ENCODE measurements at places on chromosomes 7 and 10.

- no peak for DNase-seq
Measured at GRCh38 chr10:98673171-98673782, 226.5 kb upstream of the HPS1 start.

DNA sequence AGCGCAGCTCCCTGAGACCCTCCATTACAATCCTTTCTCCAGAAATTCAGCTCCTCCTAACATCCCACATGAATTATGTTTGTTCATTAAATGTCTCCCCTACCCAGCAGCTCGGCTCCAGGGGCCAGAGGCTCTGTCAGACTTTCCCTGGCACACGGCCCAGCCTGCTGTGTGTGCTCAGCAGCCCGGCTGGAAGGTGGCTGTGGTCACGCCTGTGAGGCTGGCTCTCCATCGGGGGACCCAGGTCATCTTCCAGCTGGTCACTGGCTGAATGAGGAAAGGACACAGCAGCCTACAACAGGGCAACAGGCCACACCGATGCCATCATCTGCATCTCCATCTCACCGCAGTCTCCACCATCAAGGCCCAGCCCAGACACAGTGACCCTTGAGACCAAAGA, 219.8 kb downstream of the MAD1L1 start:
- DNase-seq: no peak

DNA sequence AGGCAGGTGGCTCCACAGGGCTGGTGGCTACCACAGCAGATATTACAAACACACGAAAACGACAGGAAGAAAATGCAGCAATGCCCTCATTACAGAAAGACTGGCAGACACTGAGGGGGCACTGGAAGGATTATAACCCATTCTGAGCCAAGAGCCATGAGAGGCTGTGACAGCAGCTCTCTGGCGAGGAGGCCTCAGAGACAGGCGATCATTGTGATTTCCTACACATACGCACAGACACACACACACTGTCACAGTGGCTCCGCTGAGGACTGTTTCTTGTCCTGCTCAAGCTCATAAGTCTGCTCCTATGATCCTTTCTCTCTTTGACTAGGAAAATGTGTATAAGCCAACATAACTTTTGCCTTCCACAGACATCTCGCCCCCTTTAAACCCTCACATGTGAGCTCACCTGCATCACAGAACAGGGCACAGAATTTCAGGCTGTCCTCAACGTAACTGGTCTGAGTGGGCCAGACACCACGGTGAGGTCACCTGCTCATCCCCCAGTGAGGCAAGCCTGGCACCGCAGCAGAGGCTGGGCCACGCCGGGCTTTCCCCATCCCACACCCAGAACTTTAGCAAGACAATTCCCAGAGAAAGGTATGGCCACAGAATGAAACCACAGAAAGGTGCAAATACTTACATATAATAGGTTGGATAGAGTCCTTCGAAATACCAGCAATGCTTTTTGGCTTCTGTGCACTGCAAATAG, 51.7 kb downstream of the VOPP1 start:
- DNase-seq: no peak

- no peak for DNase-seq
Measured at GRCh38 chr7:112019932-112020331, 186.3 kb downstream of the DOCK4 start.

DNA sequence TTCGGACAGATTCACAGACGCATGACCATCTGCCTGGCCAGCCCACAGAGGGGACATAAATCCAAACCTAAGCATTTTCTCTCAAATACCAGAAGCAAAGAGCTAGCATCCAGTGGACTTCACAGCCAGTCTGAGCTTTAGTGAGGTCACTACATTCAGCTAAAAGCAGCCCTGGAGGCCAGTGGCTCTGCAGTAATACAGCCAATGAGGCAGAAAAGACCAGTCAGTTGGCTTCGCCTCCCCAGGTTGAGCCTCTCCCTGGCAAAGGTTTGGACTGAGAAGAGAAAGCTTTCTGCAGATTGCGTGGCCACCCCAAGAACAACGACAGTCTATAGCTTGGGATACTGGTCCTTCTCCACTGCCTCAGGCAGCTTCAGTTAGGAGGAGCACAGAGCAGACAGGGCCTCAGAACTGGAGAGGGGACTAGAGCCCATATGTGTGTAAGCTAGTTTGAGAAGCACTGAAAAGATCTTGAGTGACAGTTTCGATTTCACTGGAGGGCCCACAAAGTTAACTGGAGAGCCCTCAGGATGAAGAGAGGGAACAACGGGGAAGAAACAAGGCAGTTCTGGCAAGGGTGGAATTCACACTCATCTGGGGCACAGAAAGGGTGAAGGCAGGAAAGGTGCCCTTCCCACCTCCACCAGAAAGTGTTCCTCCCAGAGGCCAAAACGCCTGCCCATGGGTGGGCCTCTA, 3.8 kb downstream of the WDR91 start:
- no peak for DNase-seq

GRCh38 chr10:26291721-26292480, 75.3 kb downstream of the GAD2 start:
- no peak for DNase-seq

DNA sequence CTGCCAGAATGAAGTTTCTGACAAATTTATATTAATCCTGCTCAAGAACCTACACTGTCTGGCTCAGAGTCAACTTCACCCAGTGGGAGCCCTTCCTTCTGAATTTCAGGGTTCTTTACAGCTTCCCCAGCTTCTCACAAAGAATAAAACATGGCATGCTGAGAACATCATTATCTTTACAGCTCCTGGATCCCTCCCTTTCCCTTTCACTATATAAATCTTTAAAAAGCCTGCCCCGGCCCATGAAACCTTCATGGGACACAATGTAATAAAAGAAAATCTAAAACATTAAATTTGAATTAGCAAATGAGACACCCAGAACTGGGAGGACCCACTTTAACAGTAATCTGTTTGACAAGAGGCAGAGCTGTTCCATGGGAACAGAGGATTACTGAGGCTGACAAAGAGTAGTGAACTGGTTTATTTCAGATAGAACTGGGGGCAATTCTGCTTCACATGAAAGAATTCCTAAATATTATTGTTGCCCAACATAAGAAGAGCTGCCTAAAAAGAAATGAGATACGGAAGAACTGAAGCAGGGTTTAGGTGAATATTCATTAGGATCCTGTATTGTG, 222.8 kb downstream of the THSD7A start:
- no peak for DNase-seq

- DNase-seq: no peak
Measured at GRCh38 chr10:111316722-111317212, 239.9 kb downstream of the ADRA2A start.

GRCh38 chr10:96252730-96253129, 18.6 kb downstream of the BLNK start:
- no peak for DNase-seq

DNA sequence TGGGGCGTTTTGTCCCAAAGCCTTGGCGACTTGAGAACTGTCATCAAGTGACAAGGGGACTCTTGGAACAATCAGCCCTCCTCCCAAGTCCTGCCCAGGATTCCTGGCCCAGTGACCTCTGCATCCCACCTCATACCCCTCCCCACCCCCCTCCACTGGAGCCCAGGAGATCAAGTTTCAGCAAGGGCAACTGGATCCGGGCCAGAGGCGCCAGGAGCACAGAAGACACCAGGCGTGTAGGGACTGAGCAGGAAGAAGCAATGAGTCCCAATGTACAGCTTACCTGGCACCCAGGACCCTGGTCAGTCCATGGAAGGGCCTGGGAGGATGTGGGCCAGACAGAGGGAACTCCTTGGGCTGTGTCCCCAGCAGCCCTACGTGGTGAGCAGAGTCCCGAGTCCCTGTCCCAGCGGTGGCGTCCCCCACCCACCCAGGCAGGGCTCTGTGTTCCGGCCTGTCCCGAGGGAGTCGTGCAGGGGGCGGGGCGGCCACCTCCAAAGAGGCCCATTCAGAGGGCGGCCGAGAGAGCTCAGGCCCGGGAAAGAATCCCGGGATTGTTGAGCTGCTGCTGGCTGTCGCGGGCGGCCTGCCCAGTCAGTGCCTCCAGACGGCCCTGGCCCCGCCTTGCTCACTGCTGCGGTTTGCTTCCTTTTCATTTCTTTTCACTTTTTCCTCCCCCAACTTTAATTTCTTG, 254.1 kb downstream of the TNS3 start:
- no peak for DNase-seq

DNA sequence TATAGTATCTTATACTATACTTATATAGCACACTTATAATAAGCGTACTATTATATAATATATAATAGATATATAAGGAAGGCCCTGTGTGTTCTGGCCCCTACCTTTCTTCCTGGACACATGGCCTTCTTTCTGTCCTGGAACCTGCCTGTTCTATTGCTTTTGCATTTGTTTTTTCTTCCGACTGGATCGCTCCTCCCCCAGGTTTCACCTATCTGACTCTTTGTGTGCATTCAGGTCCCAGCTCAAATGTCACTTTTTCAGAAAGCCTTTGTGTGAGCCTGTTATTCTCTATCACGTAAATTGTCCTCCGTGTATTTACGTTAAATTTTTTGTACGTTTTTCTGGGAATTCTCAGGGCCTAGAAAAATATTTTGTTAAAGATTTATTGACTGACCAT, 2.9 kb upstream of the TRIM8 start:
- DNase-seq: no peak

GRCh38 chr7:73971322-73971703, 56.7 kb upstream of the ELN start:
- no peak for DNase-seq
